ENCODE measurements at places on chromosomes 16 and 17. TPM values are rescaled to one million over a fixed set of nuclear protein-coding genes. Genes with fewer than 3 reads are reported as not detected.

- peaks cover 33% of the 10 kb centered on the region for H3K4me1 ChIP-seq
- H3K36me3 ChIP-seq, result peaks cover 3% of the 10 kb centered on the region
- H3K4me3 ChIP-seq, result peak overlapping the region; percentile 71
- DNase-seq, result no peak
Measured at GRCh38 chr17:82098939-82099763, 1.1 kb upstream of the FASN start.

DNA sequence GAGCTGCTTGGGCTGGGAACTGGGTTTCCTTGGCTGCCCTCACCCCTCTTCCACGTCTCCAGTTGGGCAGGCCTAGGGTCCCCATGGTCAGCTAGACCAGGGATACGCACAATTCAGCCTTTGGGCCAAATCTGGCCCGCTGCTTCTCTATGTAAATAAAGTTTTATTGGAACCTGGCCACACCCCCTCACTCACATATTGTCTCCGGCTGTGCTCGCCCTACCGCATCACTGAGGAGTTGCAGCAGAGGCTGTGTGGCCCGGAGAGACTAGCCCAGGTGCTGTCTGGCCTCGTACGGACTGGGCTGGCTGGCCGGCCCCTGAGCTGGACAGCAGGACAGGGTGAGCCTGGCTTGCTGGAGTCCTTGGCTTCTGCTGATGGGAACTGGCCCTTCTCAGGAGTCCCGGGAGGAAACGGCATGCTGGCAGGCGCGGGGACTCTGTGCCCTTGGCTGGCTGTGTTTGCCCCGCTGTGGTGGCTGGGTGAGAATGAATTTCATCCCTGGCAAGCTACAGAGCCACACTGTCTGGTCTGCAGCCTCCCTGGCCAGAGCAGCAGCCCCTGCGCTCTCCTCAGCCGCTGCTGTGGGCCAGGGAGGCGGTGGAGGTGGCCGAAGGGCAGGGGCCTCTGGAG lies 82.0 kb downstream of the ENGASE start:
- H3K4me1 ChIP-seq, result peaks cover 17% of the 10 kb centered on the region
- no peaks in the 10 kb centered on the region for H3K36me3 ChIP-seq

Gene CA7
- total RNA-seq, result 2.2 TPM

DNA sequence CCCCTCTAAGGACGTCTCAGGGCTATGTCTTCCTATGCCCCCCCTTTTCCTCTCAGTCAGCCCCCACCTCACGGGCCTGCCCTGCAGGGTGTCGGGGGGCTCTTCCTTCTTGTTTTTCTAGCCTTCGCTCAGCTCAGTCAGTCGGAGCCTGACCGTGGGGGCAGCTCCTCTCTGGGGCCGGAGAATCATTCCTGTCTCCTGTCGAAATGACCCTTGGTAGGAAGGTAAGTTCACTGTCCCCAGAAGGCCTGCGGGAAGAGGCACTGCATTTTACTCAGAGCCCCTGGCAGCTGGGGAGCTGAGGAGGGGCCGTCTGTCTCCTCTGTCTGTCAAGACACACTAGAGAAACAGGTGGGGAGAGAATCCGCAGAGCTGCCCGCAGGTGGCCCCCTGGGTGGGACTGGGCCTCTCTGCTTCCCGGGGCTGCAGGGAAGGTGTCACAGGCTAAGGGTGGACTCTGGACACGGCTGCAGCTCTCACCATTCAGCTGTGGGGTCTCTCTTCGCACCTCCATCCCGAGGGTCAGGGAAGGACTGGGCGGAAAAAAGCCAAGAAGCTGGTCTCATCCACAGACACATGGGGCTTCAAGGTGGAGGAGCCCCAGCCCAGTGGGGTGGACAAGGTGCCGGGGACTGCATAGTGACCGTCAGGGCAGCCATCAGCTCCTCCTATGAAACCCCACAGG lies 112.8 kb upstream of the TNRC6C start:
- DNase-seq, result no peak
- no peaks in the 10 kb centered on the region for H3K27me3 ChIP-seq
- no peak overlapping the region for H3K27ac ChIP-seq
- no peak overlapping the region for H3K4me3 ChIP-seq
- H3K4me1 ChIP-seq, result peaks cover 23% of the 10 kb centered on the region
- no peaks in the 10 kb centered on the region for H3K36me3 ChIP-seq

Gene SMIM36
- total RNA-seq, result not detected

DNA sequence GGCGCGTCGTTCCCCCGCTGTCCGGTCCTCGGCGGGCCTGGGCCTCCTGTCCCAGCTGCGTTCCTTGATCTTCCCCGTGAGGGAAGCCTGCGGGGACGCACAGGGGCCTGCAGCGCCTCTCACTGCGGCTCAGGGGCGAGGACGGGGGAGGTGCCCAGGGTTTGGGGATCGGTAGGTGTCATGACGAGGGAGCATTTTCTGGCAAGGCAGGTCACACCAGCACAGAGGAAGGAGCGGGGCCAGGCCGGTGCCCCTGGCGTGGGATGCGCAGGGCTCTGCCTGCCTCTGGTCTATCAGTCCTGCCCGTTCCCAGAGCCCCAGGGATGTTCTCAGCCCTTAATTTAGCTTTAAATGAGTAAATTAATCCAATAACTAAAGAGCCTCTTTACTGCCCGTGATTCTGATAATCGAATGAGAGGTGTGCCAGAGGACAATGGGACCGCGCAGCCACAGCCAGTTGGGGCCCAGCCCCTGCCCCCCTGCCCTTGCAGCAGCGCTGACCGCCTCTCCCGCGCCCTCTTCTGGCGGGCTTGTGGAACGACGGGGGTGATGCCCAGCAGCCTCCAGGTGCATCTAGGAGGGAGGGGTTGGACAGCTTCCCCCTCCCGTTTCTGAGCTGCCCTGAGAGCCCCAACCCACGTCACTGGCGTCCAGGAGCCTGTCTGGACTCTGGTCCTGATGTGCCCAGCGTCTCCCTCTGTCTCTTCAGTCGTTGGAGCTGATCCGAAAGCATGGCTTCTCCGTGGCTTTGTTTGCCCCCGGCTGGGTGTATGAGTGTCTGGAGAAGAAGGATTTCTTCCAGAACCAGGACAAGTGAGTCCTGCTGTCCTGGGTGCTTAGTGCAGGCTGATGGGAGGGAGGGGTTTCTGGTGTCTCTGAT lies 7.9 kb downstream of the ENGASE start:
- no peaks in the 10 kb centered on the region for H3K27me3 ChIP-seq
- peaks cover 28% of the 10 kb centered on the region for H3K36me3 ChIP-seq

GRCh38 chr17:39757931-39758873 lies 20.5 kb downstream of the GRB7 start:
- peaks cover 15% of the 10 kb centered on the region for H3K27me3 ChIP-seq
- H3K4me3 ChIP-seq, result no peak overlapping the region
- H3K4me1 ChIP-seq, result peaks cover 20% of the 10 kb centered on the region
- H3K36me3 ChIP-seq, result no peaks in the 10 kb centered on the region
- no peak for DNase-seq

Gene PRAC2
- total RNA-seq, result 8.0 TPM

DNA sequence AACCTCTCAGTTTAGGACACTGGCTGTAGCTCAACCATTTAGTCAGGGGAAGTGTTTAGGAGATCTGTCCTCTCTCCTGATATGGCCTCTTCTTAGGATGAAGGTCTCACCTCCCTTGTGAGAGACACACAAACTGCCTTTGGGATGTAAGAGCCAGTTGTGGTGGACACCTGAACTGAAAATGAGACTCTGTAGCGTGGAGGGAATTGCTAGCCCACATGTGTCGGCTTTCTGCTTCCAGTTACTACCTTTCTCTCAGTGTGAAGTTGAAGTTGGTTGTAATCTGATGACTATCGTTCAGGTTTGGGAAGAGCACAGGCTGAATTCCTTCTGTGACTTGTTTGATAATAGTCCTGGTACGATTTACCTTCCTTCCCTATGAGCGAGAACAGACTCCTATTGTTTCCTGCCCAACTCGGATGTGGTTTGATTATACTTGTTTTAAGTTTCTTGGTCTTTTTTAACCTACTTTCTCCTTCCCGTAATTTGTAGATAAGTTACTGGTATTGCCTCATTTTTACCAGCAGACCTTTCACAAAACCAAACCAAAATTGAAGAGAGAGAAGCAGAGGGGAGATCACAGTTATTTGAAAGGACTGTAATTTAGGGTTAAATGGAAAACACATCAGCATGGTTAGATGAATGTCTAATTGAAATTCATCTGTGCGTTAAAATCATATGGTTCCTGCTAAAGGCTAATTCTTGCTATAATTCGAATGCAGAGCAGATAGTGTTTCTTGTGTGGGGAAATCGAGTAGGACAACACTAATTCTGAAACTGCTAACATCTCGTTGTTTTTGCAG lies 43.2 kb downstream of the CLEC16A start:
- DNase-seq, result no peak
- peaks cover 8% of the 10 kb centered on the region for H3K36me3 ChIP-seq
- H3K27me3 ChIP-seq, result no peaks in the 10 kb centered on the region
- H3K4me3 ChIP-seq, result no peak overlapping the region
- no peak overlapping the region for H3K27ac ChIP-seq
- peaks cover under 1% of the 10 kb centered on the region for H3K4me1 ChIP-seq

- peaks cover 24% of the 10 kb centered on the region for H3K4me1 ChIP-seq
- DNase-seq, result no peak
- H3K36me3 ChIP-seq, result peaks cover 19% of the 10 kb centered on the region
- no peak overlapping the region for H3K27ac ChIP-seq
- H3K27me3 ChIP-seq, result no peaks in the 10 kb centered on the region
Measured at GRCh38 chr16:72612256-72612655, 435.7 kb downstream of the ZFHX3 start.

DNA sequence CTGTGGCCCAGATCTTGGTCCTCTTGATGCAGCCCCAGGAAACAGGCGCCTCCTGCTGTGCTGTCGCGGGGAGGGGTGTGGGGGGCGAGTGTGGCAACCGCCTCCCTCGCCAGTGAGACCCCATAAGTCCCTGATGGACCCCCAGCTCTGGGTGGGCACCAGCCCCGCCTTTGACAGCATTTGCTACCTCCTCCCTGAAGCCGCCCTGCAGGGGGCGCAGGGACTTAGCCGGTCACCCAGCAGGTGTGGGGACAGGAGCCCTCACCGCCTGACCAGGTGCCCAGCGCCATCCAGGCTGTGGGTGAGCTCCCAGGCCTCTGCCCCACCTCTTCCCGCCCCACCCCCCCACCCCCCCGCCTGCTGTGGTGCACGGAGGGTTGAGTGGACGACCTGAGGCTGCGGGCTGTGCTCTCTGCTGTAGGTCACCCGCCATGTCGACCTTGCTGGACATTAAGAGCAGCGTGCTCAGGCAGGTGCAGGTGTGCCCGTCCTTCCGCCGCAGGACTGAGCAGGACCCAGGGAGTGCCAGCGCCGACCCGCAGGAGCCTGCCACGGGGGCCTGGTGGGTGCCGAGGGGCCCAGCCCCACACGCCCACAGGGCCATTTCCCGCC lies 4.8 kb downstream of the BAIAP3 start:
- no peak overlapping the region for H3K4me3 ChIP-seq
- H3K4me1 ChIP-seq, result peaks cover 3% of the 10 kb centered on the region
- peak; percentile 63 for DNase-seq
- peaks cover 29% of the 10 kb centered on the region for H3K27me3 ChIP-seq
- H3K27ac ChIP-seq, result no peak overlapping the region
- no peaks in the 10 kb centered on the region for H3K36me3 ChIP-seq

DNA sequence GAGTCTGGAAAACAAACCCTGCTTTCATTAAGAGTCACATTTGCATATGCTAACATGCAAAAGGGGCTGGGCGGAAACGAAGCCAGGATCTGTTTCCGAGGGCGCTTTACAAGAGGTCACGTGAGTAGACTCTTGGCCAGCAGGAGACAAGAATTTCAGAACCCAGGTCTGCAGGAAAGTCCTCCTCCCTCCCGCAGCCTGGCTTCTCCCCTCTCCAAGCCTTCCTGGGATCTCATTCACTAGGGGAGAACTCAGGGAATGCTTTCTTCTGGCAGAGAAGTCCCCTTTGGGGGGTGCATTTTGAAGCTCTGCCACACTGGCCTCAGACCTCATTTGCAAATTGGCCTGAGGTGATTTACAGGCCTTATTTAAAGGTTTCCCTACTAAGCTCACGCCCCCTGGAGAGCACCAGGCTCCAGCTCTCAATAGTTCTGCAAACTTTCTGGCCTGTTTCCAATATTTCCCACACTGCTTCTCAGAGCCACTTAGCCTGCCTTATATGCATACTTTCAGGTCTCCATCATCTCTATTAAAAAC lies 57.2 kb upstream of the CACNG5 start:
- peak; percentile 80 for DNase-seq
- H3K4me1 ChIP-seq, result peaks cover 69% of the 10 kb centered on the region
- peak overlapping the region; percentile 100 for H3K27ac ChIP-seq

GRCh38 chr16:30040221-30040620 lies 9.2 kb upstream of the TLCD3B start:
- no peaks in the 10 kb centered on the region for H3K4me1 ChIP-seq
- no peaks in the 10 kb centered on the region for H3K36me3 ChIP-seq
- no peak overlapping the region for H3K27ac ChIP-seq
- H3K4me3 ChIP-seq, result no peak overlapping the region
- DNase-seq, result no peak

DNA sequence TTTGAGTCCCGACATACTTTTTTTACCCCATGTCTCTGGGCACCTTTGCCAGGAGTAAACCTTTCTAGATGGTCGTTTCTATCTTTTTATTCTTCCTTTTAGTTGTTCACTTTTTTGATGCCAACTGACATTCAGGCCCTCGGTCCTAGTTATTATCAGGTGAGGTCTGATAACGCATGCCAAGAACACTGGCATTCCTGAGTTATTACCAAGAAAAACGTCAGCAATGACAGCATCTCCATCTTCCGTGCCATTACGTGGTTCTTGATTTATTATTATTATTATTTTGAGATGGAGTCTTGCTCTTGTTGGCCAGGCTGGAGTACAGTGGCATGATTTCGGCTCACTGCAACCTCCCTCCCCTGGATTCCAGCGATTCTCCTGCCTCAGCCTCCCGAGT lies 21.4 kb downstream of the HASPIN start:
- DNase-seq, result no peak
- peaks cover under 1% of the 10 kb centered on the region for H3K4me1 ChIP-seq
- no peaks in the 10 kb centered on the region for H3K36me3 ChIP-seq
- no peak overlapping the region for H3K27ac ChIP-seq

DNA sequence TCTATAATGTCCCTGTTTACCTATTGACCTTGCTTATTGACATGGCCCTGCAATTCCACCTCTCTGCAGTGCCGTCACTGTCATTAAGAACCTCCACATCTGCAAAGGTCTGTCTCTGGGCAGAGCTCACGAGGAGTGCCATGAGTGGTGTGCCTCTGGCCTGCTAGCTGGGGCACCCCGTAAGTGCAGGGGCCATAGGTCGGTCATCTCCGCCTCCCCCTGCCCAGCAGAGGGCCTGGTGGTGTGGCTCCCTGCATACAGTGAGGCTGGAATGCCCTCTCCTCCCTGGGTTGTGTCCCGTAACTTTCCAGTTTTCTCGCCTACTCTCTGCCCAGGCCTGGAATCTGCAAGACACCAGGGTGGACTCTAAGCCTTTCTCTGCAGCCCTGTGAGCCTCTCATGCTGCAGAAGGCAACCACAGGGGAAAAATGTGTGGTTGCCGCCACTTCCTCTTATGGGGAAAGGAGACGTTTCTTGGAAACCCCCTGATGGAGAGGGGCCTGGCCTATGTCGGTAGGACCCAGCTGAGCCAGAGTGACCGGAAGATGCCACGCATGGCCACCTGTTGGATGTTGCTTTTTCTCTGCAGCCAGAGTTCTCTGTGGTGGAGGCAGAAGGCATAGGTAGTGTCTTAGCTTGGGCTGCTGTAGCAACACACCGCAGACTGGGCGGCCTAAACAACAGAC lies 2.7 kb upstream of the SNX20 start:
- H3K36me3 ChIP-seq, result no peaks in the 10 kb centered on the region
- no peak overlapping the region for H3K27ac ChIP-seq
- DNase-seq, result no peak
- H3K4me1 ChIP-seq, result no peaks in the 10 kb centered on the region

Data from WTC11 (cell line).